Activated gamma-delta T cell (primary cell): ENCODE measurements at places on chromosomes 16 and 17.

DNA sequence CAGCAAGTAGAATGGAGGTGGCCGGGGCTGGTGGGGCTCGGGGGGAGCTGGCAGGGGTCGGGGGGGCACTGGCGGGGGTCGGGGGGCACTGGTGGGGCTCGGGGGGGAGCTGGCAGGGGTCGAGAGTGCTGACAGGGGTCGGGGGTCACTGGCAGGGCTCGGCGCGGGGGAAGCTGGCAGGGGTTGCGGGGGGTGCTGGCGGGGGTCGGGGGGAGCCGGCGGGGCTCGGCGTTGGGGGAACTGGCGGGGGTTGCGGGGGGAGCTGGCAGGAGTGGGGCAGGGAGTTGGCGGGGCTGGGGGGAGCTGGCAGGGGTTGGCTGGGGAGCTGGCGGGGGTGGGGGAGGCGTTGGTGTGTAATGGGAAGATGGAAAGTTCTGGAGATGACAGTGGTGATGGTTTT lies 25.1 kb downstream of the CCDC57 start:
- no peak for DNase-seq

DNA sequence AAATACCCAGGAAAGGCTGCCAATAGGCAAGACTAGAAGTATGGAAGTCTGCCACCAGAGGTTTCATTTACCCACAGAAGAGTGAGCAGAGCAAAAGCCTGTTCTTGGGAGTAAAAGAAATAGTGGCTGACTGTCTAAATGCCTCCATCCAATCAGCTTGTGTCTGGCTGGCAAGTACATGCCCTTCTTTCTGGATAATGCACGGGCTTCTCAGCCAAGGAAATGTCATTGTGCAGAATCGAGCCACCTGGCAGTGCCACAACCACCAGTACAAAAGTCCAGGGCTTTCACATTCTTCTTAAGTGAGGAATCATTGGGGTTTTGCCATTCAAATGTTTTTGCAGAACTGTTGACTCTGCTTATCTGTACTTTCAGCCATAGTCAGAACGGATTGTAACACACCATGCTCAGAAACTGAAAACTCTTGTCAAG lies 10.1 kb upstream of the ERCC4 start:
- DNase-seq, result no peak

- no peak for DNase-seq
Observed at GRCh38 chr16:56341656-56342399, 83.5 kb downstream of the AMFR start.

GRCh38 chr16:52497067-52497816 lies 49.7 kb downstream of the TOX3 start:
- no peak for DNase-seq

DNA sequence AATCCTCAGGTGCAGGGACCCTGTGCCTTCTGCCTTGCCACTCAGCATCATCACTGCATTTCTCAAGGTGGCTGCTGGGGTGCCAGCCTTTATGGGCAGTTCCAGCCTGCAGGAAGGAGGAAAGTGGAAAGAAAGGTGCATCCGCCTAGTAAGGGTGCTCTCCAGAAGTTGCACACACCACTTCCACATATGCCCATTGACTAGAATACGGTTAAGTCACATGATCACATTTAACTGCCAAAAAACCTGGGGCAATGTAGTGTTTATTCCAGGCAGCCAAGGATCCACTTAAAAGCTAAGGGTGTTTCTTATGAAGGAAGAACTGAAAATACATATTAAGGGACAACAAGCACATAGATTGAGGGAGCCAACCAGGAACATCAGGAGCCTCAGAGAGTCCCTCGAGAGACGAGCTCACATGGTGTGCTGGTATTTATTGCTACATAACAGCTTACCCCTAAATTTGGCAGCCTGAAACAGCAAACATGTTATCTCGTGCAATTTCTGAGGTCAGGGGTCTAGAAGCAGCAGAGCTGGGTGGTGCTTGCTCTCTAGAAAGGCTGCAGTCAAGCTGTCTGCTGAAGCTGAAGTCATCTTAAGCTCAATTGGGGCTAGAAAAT lies 52.0 kb upstream of the MMP2 start:
- DNase-seq, result no peak

DNA sequence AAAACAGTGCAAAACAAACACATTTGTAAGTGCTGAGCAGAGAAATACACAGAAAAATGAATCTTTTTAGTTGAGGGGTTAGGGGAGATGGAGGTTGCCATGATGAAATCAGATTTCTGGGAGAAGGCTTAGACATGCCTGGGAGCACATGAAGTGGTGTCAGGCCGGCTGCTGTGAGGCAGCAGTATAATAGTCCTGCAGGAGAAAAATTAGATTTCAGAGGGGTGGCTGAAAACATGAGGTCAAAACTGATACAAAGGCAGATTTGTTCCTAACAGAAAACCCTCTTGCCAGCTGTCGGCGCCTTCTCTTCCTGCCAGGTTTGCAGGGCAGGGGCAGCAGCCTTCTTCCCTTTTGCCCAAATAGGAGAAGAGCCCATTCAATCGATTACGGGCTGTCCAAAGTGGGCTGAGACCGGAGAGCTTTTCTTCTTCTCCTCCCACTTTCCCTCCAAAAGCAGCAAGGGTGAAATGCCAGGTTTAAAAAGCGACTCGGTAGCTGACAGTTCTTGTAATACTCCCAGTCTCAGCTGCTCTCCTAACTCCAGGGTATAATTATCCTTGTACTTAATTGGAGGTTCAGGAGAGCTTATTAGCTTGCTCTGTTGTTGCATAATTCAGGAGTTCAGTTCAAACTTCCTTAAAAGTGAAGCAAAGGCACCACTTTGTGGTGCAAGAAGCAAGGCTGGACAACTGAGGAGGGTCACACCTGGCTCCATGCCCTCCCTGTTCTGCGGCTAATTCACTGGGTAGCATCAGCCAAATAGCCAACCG lies 80.0 kb downstream of the PCTP start:
- no peak for DNase-seq

GRCh38 chr16:10206215-10206614 lies 24.0 kb upstream of the GRIN2A start:
- DNase-seq, result no peak

- no peak for DNase-seq
Observed at GRCh38 chr17:76997981-76998531, 129.9 kb downstream of the MGAT5B start.

DNA sequence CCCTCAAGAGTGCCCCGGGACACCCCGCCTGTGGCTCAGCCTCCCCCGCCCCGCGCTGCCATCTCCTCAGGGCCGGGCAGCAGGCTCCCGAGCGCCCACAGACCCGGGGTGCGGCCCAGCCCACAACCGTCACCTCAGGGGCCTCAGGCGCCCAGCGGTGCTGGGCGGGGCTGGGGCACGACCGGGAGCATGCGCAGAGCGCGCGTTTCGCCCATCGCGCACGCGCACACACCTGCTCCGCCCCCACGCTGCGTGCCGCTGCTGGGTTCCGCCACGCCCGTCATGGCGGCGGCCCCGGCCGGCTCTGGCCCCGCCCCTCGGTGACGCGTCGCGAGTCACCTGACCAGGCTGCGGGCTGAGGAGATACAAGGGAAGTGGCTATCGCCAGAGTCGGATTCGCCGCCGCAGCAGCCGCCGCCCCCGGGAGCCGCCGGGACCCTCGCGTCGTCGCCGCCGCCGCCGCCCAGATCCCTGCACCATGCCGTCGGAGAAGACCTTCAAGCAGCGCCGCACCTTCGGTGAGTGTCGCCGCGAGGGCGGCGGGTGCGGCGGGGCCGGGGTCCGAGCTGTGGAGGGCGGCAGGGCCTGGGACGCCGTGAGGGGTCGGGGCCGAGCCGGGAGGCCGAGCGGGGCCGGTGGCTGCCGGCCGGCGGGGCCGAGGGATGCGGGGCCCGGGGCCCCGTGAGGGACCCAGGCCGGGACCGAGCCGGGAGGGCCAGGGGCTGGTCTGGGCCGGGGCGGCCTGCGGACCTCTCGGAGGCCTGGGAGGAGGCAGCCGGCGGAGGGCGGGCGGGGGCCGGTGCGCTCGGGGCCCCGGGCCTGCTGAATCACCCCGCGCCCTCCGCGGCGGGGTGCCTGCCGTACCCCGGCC lies at the start of gene MAP1LC3B:
TSS of gene MAP1LC3B (plus strand) at position 387 of the 871 bp plus-strand sequence. CDS start at position 479, 92 bp downstream.
- DNase-seq, result peak; percentile 98

DNA sequence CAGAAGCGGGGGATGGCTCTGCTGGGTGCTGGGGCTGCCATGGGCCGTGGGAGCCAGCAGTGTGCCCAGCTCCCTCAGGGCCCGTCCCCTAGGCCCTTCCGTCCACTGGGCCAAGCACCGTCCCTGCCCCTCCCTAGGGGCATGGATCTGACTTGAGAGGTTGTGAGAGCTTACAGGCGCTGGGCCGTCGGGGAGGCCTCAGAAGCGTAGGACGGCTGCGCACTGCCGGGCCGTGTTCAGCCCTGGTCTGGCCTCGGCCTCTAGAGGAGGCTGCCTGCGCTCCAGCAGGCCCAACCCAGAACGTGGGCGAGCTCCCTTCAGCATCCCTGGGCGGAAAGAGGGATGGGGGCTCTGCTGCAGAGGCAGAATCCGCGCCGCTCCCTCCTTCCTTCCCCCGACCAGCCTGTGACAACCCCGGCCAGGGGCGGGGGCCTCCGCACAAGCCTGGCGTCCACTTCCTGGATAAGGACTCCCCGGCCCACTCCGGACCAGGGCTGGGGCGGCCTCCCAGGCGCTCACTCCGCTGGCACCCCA lies 685 bp upstream of the MPG start:
- DNase-seq, result no peak

- DNase-seq, result no peak
Observed at GRCh38 chr17:4411201-4411600, 22.5 kb upstream of the SPNS3 start.

- no peak for DNase-seq
Observed at GRCh38 chr17:66777689-66778225, 57.2 kb upstream of the CACNG5 start.

- DNase-seq, result no peak
Observed at GRCh38 chr17:38890410-38890746, 20.5 kb downstream of the LASP1 start.

- DNase-seq, result no peak
Observed at GRCh38 chr16:67534431-67534830, 5.8 kb downstream of the RIPOR1 start.
